ENCODE measurements at places on chromosomes 2 and 18.

GRCh38 chr2:144279165-144279564 is 240.8 kb downstream of the ZEB2 start:
- DNase-seq: no peak

GRCh38 chr18:52588931-52589330 is 248.9 kb downstream of the DCC start:
- no peak for DNase-seq

- DNase-seq: no peak
Measured at GRCh38 chr2:138219961-138220360, 255.7 kb downstream of the HNMT start.

- no peak for DNase-seq
Measured at GRCh38 chr2:75324861-75325284, 125.6 kb upstream of the TACR1 start.

- no peak for DNase-seq
Measured at GRCh38 chr2:114127372-114127771, 237.5 kb downstream of the ACTR3 start.

- no peak for DNase-seq
Measured at GRCh38 chr2:143279672-143280071, 150.5 kb downstream of the ARHGAP15 start.

DNA sequence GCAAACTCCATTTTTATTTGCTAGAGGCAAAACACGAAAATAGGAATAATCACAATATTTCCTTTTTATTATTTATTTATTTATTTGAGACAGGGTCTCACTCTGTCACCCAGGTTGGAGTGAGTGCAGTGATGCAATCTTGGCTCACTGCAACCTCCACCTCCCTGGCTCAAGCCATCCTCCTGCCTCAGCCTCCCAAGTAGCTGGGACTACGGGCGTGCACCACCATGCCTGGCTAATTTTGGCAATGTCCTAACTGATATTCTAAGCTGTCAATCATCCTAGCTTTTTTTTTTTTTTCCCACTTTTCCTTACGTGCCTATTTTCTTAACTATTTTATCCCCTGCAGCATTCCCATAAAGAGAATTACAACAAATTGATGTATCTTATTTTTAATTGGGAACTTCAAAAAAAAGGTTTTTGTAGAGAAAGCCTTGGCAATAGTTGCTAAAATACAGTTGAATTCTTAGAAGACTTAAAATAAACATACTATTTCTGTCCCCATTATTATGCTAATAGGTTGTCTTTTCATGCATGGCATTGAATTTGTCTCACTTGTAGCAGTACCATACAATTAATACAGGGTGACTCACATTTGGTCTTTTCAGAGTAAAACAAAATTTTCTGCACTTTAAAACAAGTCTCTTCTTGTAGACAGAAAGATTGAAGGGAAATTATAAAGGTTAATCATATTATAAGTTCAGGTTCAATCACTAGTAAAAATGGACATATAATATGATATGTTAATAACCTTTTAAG is 153.5 kb downstream of the SLC39A10 start:
- DNase-seq: no peak

GRCh38 chr2:233426619-233427342 is 72.5 kb downstream of the DGKD start:
- DNase-seq: no peak

DNA sequence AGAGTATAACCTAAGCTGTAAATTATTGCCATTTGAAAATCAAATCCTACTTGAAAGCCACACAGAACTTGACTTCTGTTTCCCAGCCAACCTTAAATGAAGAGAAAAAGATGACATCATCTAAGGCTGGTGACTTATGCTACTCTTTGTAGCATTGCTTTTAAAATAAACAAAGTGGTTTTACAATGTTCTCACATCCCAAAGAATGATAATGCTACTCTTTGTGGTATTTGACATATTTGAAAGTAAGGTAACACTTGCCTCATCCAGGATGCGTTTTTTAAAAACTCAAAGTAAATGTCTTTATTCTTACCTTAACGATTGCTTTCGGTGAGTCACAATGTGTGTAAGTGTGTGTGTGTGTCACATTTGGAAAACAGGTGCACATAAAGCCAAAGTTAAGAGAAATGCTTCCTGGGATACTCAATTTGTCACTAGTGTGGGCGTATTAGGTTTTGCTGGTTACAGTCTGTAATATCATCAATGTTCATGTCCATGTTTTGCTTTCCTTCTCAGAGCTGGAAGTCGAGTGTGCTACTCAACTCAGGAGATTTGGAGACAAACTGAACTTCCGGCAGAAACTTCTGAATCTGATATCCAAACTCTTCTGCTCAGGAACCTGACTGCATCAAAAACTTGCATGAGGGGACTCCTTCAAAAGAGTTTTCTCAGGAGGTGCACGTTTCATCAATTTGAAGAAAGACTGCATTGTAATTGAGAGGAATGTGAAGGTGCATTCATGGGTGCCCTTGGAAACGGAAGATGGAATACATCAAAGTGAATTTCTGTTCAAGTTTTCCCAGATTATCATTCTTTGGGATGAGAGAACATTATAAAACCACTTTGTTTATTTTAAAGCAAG is 2.6 kb downstream of the PMAIP1 start:
- no peak for DNase-seq

DNA sequence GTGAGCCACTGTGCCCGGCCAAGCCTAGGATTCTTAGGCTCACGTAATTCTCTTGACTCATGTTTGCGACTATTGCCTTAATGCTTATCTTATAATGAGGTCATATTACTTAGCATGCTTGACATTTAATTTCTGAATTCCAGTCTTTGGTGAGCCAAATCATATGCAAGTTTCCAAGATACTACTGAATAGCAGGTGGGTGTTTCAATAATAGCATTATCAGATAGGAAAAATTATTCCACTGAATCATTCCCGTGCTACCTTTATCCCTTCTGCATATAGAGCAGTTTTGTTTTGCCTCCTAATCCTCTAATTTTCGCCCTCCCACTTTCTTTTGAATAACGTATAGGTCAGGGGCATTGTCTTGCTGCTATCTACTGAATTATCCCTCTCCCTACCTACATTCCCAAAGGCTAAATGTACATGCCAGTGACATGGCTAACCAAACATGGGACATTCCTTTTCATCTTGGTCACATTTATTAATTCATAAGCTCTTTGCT is 4.9 kb downstream of the DAW1 start:
- DNase-seq: no peak

DNA sequence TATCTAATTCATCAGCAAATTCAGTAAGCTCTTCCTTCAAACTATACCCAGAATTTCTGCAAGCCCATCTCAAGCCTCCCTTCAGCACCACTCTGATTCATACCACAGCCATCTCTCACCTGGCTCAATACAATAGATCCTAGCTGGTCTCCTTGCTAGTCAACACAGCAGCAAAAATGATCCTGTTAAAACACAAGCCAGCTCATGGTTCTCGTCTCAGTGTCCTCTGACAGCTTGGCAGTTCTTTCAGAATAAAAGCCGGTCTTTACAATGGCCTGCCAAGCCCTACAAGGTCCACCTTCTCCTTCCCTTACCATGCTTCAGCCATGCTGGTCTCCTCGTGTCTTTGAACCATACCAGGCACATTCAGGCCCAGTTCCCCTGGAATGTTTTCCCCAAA is 296.9 kb upstream of the RND3 start:
- no peak for DNase-seq

GRCh38 chr2:173858291-173858731 is 106.9 kb downstream of the SP3 start:
- DNase-seq: no peak

GRCh38 chr2:175004980-175005732 is at the start of gene CHN1:
TSS of gene CHN1 (minus strand) at chr2:175005381. CDS start at chr2:175004912, 469 bp downstream.
- peak; percentile 85 for DNase-seq

GRCh38 chr2:124666976-124667375 is 641.9 kb downstream of the CNTNAP5 start:
- no peak for DNase-seq

GRCh38 chr2:159942146-159942545 is 120.3 kb downstream of the PLA2R1 start:
- DNase-seq: no peak

- no peak for DNase-seq
Measured at GRCh38 chr2:200689115-200689514, 103.3 kb downstream of the AOX1 start.

- DNase-seq: peak; percentile 12
Measured at GRCh38 chr2:8247905-8248622, 433.8 kb upstream of the ID2 start.

DNA sequence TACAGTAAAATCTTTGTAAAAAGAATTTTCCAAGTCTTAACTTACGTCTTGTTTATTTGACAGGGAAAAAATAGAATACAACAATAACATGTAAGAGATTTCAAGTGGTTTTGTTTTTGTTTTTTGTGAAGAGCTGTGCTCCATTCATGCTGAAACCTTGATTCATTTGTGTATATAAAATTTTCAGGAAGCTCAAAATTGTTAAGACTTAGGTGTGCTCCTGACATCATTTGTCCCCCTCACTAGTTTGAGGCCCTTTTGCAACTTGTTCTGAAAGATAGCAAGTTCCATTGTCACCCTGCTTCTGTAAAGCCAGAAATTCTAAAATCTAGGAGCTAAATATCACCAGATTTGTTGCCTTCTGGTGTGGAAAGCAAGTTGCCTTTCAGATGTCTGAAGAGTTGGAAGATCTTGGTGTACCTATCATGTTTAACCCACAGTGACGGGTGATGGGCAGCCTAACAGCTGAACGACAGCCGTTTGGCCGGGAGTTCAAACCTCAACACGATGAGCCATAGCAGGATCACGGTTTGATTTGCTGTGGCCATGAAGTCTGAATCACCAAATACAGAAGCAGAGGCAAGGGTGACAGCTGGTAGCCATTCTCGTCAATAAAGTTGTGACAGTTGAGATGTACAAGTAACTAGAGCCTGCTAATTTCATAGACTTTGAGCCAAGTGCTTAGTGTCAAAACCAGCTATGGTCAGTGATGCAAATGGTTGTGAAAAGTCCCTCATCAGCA is 205.5 kb upstream of the SP5 start:
- DNase-seq: no peak

- DNase-seq: no peak
Measured at GRCh38 chr2:45918463-45919159, 267.1 kb downstream of the PRKCE start.

GRCh38 chr2:10887476-10887875 is 24.3 kb upstream of the KCNF1 start:
- DNase-seq: no peak

DNA sequence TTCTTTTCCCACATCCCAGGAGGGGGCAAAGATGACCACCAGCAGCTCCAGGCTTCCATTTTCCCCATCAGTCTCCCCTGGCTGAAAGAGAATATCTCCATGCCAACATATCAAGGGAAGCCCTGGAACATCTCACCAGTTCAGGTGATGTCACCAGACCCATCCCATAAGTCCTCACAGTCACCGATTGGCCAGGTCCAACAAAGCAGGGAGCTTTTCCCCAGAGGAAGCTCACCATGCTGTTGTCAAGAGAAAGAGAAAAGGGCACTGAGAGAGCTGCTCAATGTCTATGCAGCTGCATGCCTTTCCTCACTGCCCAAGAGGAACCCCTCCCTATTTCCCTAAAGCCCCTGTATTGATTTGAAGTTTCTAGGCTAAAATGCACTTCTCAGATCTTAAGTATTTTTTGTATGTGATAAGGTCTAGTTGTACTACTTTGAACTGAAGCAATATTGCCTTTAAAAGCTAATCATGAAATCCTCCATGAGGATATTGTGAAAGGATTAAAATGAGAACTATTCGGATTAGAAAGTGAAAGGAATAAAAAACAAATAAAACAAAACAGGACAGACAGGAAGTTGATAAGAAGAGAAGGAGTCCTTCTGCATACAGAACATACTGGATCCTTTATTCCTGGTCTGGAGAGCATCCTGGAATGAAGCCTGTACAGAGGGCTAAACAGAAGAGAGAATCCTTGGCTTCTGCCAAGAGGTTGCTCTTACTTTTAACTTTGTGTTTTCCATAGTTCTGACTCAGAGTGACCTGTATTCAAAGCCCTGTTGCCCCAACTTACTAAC is 45.2 kb upstream of the CTIF start:
- no peak for DNase-seq

Data from H9 (cell line).